ENCODE measurements at places on chromosomes 16 and 17.

- DNase-seq: no peak
Measured at GRCh38 chr17:80780381-80781198, 211.1 kb upstream of the CHMP6 start.

- no peak for DNase-seq
Measured at GRCh38 chr16:8402981-8403843, 187.1 kb downstream of the TMEM114 start.

GRCh38 chr16:85082173-85083050 is 29.9 kb downstream of the CIBAR2 start:
- no peak for DNase-seq

GRCh38 chr17:21417921-21418320 is 41.8 kb downstream of the KCNJ12 start:
- DNase-seq: no peak

- DNase-seq: no peak
Measured at GRCh38 chr17:66762276-66762675, 72.6 kb upstream of the CACNG5 start.

DNA sequence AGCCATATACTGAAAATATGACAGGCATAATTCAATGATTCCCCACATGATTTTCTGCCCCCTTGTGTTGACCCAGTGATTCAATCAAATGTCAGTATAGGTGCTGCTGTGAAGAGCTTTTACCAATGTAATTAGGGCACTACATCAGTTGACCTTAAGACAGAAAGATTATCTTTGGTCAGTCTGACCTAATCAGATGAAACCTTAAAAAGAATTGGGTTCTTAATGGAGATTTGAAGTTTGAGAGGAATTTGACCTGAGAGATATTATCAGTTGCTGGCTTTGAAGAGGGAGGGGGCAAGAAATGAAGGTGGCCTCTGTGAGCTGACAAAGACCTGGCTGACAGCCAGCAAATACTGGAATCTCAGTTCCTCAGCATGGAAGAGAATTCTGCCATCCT is 358.7 kb upstream of the CA10 start:
- no peak for DNase-seq

DNA sequence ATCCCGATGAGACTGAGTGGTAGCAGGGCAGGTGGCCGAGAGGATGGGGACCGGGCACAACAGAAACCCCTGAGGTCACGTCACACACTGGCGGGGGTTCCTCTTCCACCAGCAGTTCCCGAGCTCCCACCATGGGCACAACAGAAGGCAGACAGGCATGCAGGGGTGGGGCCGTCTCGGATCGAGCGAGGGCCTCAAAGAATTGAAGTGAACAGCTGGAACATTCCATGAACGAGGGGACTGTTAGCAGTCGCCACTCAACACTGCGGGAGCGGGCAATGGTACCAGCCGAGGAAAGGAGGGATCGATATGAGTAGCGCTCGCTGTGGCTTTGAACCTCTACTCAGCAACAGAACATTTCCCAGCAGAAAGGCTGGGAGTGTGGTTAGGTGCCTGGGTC is 5.3 kb downstream of the CEP131 start:
- no peak for DNase-seq

DNA sequence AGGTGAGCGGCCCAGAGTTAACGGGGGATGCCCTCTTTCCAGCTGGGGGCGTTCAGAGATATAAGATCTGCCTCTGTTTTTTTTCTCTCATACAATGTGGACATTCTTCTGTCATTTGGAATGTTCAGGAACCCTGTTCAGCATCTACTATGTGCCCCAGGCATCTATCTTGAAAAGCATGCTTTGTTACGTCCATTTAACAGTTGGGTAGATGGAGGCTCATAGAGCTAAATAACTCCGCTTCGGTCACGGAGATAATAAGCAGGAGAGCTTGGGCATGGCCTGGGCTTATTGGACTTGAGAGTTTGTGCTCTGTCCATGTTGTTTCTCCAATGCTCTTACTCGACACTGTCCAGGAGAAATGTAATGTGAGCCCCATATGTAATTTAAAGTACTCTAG is 6.1 kb downstream of the DHODH start:
- no peak for DNase-seq

DNA sequence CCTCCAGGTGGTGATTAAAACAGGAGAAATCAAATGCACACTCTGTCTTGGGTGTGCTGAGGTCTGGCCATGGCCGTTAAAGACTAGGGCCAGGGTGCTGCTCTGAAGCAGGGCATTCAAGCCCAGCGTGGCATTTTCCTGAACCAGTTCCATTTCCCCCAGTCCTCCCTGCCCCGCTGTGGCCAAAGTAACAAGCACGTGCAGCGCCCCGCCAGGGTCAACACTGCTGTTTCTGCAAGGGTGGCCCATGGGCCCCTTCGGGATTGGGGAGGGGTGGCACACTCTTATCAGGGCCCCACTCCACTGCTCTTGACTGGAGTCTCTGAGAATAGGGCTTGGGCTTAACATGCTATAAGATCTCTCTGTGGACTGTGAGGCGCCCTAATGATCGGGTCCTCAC is 72.9 kb downstream of the IL21R start:
- DNase-seq: no peak

- DNase-seq: no peak
Measured at GRCh38 chr16:67447508-67448076, 16.7 kb downstream of the HSD11B2 start.

DNA sequence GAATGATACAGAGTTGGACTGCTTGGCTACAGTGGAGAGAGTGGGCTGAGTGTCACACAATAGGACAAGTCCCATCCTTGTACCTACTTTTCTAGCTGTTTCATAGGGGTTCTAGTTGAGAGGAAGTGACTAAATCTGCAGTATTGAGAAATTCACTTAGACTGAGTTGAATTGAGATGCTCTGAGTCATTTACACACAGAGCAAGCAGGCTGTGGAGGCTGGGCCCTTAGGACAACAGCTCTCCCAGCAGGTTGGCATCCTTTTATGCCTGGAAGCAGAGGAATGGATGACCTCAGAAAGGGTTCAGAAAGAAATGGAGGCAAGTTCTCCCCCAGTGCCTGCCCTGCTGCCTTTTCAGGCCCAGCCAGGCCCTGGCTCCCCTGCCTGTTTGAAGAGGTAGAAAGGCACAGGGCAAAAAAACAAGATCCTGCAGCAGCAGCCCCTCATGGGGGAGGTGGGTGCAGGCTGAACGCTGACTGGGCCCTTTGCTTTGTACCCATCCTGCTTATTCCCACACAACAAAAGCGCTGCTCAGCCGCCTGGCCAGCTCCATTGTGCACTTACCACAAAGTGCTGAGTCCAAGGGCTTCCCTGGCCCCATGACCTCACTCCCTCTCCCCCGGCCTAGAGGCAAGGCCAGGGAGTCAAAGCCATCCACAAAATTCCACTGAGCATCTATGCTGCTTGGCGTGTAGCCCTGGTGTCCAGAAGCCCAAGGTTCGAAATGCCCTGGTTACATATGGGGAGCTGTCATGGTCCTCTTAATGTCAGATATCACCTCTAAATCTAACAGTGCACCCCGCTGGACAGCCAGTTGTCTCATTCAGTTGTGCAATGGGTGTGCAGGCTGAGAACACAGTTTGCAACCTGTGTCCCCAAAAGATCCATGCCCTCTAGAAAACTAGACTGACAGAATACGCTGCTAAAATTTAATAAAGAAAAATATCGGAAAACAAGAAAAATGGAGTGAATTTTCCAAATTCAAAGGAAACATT is 5.4 kb upstream of the CRYBA1 start:
- DNase-seq: no peak

Measured in naive thymus-derived CD8-positive, alpha-beta T cell (primary cell).